NCI-H524 (cell line): ENCODE measurements at places on chromosomes 16 and 17.

GRCh38 chr17:76077584-76078110 lies 1.3 kb upstream of the ZACN start:
- DNase-seq = peak; percentile 47

- no peak for DNase-seq
Measured at GRCh38 chr16:71352963-71353460, 5.5 kb upstream of the CALB2 start.

DNA sequence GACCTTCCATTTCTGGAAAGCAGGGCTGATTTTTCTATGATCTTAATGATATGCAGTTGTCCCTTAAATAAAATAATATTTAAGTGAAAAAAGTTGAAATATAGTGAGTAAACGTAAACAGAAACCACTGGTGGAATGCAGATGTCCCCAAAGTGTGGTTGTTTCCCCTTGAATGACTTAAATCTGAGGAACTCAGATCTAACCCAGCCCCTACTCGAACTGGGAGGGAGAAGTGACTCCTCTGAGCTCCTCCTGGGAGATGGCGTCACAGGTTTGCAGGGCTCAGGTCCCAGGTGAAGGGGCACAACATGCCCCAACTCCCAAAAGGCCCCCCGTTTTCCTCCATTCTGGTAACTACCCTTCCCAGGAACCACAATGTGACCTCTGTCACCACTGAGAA lies 142.8 kb downstream of the IRF8 start:
- no peak for DNase-seq

GRCh38 chr17:55785181-55785580 lies 34.3 kb downstream of the PCTP start:
- no peak for DNase-seq

DNA sequence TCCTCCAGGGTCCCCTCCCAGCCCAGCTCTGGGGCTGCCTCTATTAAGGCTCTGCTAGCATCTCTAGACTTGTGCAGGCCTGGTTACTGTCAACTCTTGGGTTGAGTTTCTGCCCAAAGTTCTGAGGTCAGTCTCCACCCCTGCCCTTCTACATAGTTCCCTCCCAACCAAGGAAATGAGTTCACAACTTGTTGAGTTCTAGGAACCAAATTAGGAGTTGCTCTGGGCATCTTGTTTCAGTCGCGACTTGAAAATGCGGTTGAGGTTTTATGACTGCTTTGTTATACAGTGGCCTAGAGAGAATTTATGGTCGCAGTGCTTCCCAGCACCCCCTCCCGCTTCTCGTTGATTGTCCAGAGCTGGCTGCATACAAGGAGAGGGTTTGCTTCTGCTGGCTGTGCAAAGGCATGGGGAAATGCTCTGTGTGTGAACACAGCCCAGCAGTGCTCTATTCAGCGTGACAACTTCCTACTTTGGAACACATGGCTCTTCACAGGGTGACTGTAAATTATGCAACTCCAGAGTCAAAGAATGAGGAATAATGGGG lies 20.2 kb downstream of the GNAO1 start:
- DNase-seq = no peak
